ENCODE measurements at places on chromosomes 3 and 15.

- peak; percentile 69 for DNase-seq
These were observed 22.4 kb downstream of the HPS3 start for GRCh38 chr3:149151843-149152242.

DNA sequence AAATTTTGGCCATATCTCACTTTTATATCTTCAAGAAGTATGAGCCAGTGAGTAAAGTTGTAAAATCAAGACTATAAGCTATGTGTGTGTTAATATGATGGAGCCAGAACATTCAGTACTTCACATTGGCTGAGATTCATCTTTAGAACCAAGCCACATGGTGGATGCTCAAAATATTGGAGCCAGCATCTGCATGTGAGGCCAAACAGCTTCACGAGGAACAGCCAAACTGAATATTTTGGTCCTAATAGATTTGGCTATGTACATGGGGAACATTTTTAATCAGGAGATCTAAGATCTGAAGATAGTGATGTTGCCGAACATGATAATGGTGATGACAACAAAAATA lies 1089.8 kb downstream of the TUSC7 start:
- DNase-seq, result no peak

GRCh38 chr3:131756405-131756804 lies 253.6 kb upstream of the MRPL3 start:
- no peak for DNase-seq

GRCh38 chr3:183819831-183820230 lies 5.5 kb downstream of the MAP6D1 start:
- DNase-seq, result no peak

DNA sequence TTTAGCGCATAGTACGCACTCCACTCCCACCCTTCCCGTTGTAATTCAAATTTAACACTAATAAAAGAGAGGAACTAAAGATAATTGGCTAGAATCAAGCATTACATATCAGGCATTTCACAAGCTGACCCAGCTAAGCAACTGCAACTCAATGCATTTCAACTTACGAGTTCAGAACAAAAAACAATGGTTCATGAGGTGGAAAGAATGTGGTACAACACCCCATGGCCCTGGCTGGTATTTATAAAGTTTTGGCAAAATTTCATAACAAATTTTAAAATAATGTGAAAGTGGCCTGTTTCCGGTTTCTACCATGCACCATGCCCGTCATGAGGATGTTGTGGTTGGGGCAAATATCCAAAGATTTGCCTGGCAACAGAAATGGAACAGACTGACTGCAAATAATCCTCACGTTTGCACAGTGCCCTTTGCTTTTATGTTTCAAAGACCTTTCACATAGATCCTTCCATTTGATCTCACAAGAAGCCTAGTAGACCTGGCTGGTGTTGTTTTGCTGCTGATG lies 455.3 kb upstream of the NR2F2 start:
- peak; percentile 72 for DNase-seq

DNA sequence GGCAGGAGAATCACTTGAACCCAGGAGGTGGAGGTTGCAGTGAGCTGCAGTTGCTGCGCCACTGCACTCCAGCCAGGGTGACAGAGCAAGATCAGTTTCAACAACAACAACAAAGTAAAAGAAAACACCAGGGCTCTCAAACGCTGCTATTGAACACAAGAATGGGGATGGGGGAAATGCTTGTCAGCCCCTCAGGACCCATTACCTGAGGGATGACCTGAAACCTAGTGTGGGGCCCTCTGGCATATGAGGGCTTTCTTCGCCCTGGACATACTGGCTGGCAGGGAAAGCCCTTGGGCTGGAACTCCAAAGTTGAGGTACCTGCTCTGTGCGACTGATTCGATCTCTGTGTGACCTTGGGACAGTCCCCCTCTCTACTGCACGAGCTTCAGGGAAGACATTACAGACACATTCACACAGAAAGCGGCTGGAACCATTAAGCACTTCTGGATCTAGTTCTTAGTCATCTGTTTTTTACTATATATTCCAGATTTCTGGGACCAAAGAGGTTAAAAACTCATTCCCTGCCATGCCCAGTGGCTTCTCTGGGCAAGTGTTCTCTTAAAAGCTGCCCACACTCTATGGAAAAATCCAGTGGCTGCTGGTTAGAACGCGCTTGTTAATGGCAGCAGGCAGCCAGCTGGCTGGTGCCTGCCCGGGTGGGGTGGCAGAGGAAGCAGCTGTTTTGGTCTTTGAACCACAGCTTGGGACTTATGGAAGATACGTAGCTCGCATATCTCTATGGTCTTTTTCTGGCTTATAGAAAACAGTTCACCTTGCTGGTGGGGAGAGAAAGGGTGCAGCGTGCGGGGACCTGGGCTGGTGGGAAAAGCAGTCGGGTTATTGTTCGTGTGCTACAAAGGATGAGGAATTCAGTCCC lies 57.2 kb downstream of the ATP1B3 start:
- DNase-seq, result no peak

DNA sequence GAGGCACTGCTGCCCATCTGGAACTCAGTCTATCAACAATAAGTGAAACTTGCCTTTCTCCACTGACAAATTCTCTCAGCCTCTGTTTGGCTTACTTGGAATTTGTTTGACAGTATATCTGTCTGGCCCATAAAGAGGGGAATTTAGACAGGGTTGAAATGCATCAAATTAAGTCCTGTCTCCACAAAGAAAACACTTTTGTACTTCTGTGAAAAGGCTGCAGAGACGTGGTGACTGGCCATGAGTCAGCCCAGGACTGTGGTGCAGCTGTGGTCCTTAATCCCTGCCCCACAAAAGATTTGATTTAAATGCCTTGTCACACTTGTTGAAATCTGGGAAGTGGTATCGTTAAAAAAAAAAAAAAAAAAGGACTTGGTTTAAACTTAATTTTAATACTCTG lies 47.5 kb downstream of the RYR3 start:
- peak; percentile 5 for DNase-seq

DNA sequence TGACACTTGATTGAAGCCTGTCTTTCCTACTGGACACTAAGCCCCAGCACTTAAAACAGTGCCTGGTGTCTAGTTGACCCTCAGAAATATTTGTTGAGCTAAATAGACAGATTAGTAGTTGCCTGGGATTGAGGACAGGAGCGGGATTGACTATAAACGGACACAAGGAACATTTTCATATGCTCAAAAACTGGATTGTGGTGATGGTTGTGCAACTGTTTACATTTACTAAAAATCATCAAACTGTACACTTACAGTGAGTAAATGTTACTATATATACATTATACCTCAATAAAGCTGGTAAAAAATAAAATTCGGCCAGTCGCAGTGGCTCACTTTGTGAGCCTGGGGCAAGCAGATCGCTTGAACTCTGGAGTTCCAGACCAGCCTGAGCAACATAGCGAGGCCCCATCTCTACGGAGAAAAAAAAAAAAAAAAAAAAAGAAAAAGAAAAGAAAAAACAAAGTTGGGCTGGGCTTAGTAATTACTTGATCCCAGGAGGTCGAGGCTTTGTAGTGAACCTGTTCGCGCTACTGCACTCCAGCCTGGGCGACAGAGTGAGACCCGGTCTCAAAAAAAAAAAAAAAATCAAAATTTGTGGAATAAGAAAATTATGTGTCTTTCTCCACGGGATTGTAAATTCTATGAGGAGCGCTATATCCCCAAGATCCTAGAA lies 632 bp upstream of the IDH3A start:
- DNase-seq, result no peak

DNA sequence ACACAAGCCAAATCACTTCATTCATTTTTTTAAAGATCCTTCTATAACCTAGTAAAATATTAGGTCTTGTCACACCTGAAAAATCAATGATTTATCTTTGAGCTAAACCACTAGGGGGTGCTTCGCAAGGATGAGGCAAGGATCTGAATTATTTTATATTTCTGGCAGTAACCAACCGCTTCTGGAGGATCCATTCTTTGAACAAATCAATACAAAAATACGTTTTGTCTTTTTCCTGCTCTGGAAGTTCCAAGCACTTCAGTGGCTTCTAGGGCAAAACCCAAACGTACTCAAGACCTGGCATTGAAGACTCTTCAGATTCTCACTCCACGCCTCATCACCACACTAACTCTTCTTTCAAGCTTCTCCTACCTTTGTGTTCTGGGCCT lies 486 bp downstream of the LSG1 start:
- peak; percentile 43 for DNase-seq

Measured in fibroblast of skin of back (primary cell).